ENCODE measurements at places on chromosomes 13 and 19. TPM values are rescaled to one million over a fixed set of nuclear protein-coding genes. Genes with fewer than 3 reads are reported as not detected.

MAB21L1 gene
- not detected for total RNA-seq

IGFL3 gene
- 0.32 TPM for total RNA-seq

LILRB4 gene
- not detected for total RNA-seq

NLRP9 gene
- not detected for total RNA-seq

Data from epithelial cell of umbilical artery (primary cell).